ENCODE measurements at places on chromosomes 3 and 15.

GRCh38 chr15:52163321-52164190 is 27.6 kb downstream of the GNB5 start:
- no peak for DNase-seq

DNA sequence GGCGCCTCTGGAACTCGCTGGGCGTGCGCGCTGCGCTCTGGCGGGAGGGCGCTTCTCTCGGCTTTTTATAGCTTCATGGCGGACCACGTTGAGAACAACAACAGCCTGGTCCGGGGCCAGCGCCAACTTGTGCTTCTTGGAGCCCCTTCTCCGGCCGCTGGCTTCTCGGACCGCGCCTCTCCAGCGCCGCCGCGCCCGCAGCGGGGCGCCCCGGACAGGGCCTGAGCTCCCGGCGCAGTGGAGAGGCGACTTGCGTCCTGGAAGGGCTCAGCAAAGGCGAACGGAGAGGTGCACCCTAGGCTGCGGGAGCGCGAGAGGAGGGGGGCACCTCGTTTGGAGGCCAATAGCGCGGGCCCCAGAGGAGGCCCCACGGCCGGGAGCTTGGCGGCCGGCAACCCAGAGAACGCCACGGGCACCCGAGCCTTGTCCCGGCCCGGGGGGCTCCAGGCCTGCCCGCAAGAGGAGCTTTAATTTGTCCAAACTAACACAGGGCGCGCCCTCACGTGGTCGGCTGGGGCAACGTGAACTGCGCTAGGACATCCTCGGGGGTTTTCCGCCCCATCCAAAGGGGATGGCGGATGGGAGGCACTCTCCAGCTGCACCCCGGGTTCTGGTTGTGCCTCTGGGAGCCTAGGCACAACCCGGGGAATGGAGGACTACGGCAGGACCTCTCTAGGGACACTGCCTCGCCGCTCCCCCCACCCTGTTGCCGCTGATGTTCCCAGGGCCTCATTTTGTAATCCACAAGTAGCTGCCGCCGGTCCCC is 37.8 kb downstream of the HMCES start:
- DNase-seq: peak; percentile 99

GRCh38 chr3:56990641-56991015 is 69.8 kb upstream of the SPATA12 start:
- no peak for DNase-seq

DNA sequence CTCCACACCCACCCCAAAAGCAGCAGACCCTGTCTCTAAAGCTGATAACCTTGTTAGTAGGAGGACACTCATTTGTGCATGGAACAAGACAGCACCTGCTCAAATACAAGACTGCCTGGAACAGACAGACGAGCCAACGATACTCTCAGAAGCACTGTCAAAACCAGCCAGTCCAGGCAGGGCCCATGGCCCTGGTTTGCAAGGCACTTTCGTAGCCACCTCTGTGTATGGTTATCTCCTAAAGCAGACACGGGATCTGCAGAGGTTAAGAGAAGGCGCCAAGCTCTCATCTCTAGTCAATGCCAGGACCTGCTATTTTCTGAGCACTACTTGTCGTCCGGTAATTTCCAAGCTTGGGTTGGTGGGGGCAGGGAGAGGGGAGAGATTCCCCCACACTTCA is 10.5 kb downstream of the NTRK3 start:
- no peak for DNase-seq

GRCh38 chr15:97470417-97470816 is 490.1 kb upstream of the ARRDC4 start:
- no peak for DNase-seq

GRCh38 chr3:191355406-191355805 is 25.1 kb upstream of the UTS2B start:
- no peak for DNase-seq

DNA sequence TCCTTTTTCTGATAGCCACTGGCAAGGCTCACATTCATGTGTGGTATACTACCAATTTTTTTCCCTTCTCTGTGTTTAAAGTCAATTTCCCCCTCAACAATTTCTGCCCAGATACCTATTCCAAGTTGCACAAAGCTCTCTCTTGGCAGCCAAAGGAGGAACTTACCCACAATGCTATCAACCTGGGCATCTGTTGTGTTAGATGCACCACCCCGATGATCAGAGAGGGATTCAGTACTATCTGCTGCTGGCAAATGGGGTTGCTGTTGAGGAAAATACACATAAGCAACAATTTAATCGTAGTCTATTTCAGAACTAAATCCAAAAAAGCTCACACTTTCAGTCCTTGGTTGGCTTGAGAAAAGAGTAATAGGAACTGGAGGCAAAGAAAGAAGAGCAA is 46.1 kb downstream of the AAGAB start:
- no peak for DNase-seq

DNA sequence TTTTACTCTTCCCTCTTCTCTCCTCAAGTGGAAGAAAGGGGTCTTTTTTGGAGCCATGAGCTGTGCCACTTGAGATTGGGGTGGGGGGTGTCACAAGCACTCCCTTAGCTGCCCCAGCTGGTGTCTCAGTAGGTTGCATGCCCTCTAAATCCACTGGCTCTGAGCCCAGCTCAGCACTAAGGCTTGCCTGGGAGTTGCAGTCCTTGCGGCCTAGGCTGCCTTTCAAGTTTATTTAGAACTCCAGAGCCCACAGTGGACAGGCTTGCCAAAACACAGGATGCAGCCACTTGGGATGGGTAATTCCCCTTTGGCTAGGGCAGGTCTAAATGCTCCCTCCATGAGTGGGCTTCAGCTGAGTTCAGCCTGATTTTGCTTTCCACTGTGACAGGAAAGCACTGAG is 24.7 kb downstream of the C3orf20 start:
- no peak for DNase-seq

- peak; percentile 50 for DNase-seq
Observed at GRCh38 chr3:137988982-137989381, 21.0 kb upstream of the CLDN18 start.

DNA sequence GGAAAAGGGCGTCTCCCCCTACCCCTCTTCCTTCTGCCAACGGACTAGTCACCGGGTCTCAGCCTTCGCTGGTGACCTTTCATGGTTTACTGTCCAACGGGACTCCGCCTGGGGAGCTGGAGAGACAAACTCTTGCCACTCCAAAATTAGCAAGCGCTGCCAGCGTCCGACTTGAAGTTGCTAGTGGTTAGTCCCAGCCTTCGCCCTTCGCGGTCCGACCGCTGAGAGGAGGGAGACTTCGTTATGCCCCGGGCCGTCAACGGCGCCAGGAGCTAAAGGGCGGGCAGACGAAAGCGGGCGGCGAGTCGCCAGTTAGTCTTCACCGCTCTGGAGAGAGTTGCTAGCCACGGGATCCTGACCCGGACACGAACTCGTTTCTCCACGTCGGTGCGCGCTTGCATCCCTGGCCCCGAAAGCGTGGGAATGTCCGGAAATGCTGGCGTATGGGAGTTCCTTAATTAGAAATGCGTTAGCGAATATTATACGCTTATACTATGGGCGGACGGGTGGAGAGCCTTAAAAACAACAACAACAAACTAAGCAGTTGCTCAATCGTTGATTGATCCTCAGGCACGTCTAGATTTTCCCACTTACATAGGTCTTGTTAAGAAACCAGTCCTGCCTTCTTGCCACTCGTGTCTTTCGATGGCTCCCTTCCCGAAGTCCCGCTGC is 716 bp downstream of the SMC4 start:
- DNase-seq: no peak

- DNase-seq: no peak
Observed at GRCh38 chr15:63288778-63289378, 11.5 kb downstream of the APH1B start.

GRCh38 chr15:35142578-35142977 is 57.5 kb upstream of the NANOGP8 start:
- no peak for DNase-seq

GRCh38 chr15:44028349-44028748 is 166.7 kb downstream of the FRMD5 start:
- no peak for DNase-seq

DNA sequence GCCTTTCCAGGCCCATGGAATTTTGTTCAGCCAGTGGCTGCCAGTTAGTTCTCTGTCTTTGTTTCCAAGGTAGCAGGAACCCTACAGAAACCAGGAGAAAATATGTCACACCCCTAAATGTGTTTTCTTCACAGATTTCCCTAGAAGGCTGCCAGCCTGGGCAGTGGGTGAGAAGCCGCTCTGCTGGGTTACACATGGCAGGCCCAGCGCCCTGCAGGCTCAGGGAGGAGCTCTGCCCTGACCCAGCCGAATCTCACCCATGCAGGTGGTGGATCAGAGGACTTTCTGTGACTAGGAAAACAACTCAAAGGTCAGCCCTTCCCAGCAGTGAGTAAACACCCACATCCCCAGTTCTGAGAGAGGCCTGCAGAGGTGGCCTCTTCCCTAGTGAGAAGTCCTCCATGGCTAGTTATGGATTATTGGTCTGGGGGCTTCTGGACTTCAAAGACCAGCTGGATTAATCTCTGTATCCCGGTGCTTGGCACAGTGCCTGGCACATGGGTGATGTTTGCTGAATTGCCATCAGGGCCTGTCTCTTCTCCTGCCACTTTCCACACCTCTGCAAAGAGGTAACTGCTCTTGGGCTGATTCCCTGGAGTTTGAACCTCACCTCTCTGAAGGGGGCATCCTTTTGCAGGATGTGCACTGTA is 34.7 kb upstream of the BDH1 start:
- DNase-seq: no peak

DNA sequence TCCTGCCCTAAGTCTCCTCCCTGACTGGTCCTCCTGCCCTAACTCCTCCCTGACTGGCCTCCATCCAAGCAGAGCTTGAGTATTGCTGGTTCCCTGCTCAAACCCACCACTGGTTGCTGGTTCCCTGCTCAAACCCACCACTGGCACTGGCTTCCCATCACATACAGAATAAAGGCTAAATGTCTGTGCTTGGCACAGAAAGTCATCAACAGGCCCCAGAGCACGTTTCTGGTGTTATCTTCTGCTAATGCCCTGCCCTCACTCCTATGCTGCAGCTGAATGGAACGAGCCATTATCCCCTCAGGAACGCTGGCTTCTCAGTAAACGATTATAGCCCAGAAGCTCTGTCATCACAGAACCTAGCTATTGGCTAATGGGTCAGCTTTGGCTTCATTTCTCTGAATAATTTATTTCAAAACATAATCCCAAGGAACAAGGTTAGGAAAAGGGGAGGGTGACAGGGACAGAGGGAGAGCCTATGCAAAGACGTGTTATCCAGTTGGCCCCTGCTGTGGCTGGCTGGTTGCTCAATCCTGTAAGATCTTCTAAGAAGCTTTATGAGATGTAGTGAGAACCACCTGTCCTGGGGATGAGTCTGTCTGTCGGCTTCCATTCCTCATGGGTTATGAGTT is 6.3 kb upstream of the MUC20 start:
- DNase-seq: no peak

GRCh38 chr15:62209322-62209721 is 44.2 kb upstream of the C2CD4B start:
- DNase-seq: no peak

- no peak for DNase-seq
Observed at GRCh38 chr3:16064642-16065414, 109.7 kb upstream of the GALNT15 start.

GRCh38 chr3:170724599-170725280 is 138.9 kb upstream of the SLC7A14 start:
- no peak for DNase-seq

DNA sequence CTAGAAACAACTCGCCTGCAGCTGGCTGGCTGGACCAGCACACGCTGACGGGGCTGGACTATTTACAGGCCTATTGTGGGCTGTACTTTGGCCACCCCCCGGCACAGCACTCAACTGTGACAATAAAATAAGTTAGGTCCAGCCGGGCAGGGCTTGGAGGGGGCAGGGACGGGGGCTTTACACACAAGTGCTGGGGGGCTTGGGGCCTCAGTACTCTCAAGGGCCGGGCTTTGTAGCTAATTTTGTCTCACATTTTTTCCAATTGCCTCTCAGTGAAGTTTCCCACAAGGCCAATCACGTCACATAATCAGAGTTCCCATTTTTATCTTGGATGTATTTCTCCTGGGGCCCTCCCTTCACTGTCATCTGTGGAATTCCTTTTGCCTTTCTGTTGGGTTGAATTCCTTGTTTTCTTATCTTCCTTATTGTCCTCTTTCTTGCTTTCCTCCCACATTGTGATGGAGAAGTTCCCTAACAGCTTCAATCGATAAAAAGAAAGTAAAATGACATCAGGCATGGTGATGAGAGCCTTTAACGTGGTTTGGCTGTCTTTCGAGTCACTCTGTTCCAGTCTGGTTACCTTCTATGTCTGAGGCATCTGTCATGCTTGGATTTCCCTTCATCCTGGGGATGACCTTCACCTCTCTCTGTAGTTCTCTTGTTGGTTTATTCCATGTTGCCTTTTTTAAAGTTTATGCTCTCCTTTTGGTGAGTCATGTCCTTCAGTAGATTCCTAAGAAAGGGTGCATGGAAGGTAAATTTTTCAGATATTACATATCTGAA is 44.1 kb upstream of the CMTM7 start:
- no peak for DNase-seq

DNA sequence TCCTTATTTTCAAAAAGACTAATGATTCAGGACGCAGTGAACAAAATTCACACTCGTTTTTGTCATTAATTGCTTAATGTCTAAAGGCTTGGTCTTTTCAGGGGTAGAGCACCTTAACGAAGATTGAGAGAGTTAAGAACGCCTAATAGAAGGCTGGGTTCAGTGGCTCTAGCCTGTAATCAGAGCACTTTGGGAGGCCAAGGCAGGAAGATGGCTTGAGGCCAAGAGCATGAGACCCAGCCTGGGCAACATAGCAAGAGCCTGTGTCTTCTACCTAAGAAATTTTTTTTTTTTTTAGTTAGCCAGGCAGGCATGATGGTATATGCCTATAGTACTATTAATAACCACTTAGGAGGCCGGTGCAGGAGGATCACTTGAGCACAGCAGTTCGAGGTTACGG is 7.5 kb downstream of the PIK3CB start:
- no peak for DNase-seq

- no peak for DNase-seq
Observed at GRCh38 chr15:66581972-66582537, 16.3 kb upstream of the LCTL start.

GRCh38 chr15:80418892-80419537 is 14.8 kb downstream of the ARNT2 start:
- DNase-seq: no peak

DNA sequence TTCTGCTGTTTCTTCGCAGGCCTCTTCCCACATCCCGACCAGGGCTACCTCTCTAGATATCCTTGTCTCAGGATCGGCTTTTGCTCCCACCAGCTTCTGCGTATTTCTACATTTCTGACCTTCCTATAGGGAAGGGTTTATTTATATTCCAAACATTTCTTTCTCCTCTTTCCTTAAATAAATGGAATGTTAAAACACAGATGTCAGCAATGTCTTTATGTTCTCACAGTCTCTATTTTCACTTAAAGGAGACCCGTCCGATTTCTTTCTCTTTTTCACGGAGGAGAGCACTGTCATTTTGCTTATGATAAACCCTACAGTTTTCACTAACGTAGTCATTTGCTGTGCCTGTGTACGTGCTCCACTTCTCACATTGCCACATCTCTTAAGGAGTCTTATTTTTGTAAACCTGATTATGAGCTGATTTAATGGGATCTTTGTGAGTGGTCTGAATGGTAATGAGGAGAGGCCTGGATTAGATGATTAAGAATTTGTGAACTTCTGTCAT is 630 bp downstream of the KIF15 start:
- no peak for DNase-seq
